Fibroblast of gingiva (primary cell): ENCODE measurements at places on chromosomes 3 and 15.

DNA sequence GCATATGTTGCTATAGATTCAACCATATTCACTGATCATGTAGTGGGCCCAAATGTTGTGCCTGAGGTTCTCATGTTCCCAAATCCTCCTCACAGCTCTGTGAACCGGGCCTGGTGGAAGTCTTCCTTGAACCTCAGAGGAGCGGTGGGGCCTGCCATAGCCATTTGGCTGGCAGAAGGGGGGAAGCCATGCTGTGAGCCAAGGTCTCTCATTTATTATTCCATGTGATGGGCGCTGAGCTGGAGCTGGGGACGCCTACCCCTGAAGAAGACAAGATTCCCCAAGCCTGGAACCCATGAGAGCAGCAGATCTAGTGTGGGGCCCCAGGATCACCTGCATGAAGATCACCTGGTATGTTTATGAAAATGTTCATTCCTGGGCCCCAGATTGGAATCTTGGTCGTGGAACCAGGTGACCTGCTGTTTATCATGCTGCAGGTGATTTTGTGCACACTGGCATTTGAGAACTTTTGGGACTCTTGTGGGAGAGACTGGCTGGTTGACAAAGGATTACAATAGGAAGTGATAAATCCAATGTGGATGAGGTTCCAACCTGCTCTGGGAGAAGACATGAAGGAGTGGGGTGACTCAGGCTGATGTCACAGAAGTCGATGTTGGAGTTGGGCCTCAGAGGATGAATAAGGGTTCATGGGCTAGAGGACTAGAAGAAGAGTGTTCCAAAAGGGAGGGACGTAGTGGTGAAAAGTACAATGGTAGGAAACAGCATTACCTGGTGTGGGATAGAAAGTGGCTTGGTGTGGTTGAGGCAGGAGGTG is 102.1 kb downstream of the ASB7 start:
- peak; percentile 24 for DNase-seq

GRCh38 chr3:187974871-187975271 is 179.1 kb upstream of the LPP start:
- DNase-seq, result no peak

DNA sequence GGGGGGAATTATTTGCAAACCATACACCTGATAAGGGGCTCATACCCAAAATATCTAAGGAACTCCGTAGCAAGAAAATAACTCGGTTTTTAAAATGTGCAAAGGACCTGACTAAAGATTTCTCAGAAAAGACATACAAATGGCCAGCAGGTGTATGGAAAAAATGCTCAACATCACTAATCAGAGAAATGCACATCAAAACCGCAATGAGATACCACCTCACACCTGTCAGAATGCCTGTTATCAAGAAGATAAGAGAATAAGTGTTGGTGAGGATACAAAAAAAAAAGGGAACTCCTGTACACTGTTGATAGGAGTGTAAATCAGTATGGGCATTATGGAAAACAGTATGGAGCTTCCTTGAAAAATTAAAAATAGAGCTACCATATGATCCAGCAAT is 89.4 kb downstream of the C3orf70 start:
- DNase-seq, result no peak

DNA sequence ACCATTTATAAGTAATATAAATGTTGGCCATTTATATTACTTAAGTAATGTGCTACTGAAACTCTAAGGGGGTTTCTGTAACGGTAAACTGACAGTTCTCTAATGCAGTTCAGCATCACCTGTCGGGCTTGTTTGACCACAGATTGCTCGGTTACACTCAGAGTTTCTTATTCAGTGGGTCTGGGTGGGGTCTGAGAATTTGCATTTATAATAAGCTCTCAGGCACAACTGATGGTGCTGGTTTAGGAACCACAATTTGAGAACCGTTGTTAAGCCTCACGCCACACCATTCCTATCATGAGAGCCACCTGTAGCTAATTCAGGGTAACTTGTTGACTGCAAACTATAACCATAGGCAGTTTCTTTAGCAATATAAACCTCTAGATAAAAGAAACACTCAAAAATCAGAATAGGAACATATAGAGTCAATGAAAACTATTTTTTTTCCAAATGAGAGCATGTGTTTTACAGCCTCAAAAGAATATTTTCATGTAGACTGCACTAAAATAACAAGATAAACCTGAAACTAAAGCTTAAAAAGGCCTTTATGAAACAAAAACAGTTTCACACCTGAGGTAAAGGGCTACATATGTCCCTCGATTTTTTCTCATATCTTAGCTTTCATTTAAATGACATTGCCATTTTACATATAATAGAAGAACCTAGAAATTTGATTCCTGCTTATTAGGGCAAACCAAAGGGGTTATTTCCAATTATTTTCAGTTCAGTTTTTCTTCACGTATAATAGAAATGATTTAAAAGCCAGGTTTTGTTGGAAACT is 604.8 kb downstream of the UNC13C start:
- no peak for DNase-seq

GRCh38 chr3:71361334-71361890 is 222.1 kb downstream of the FOXP1 start:
- DNase-seq, result no peak

- DNase-seq, result no peak
Measured at GRCh38 chr3:194549853-194550252, 63.1 kb upstream of the ATP13A3 start.

- no peak for DNase-seq
Measured at GRCh38 chr3:65548848-65549625, 489.7 kb downstream of the MAGI1 start.

DNA sequence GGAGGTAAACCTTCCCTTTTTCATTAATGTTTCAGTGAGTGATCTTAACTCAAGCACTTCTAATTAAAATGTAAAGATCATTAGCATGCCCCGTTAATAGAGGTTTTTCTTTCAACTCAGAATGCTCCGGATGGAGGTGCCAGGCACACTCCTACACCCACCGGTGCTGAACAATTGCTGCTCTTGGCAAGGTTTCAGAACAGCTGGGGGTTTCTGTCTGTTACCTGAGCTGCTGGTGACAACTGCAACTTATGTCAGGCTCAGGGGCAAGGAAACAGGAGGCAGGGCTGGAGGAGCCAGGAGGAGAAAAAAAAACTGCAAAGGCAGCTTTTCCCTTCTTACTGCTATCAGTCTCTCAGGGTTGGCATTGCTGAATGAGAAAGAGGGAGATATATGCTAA is 250.1 kb downstream of the DIPK2A start:
- DNase-seq, result no peak

DNA sequence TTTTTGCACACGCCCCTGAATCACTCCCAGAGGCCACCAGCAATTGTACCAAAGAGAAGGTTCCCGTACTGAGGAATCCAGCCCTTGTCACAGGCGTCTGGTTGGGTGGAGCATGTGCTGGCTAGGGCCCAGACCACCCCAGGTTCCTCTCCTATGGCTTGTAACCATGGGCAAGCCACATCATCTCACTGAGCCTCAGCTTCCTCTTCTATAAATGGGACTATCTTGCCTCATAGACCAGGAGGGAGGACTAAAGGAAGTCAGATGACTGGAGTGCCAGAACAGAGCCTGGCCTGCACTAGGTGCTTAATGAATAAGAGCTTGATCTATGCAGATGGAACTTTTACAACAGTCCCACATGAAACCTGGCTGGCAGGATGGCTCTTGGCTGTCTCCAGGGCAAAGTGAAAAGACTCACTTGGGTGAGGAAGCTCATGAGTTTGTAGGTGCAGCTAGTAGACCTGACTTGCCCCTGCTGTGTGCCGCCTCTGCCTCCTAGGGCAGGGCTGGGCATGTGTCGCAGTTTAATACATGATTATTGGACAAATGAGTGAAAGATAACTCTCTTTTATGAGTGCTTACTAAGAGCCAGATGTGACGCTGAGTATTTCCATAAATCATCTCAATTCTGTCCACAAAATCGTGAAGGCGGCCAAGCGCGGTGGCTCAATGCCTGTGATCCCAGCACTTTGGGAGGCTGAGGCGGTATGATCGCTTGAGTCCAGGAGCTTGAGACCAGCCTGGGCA is 29.3 kb downstream of the CTSH start:
- DNase-seq, result no peak

DNA sequence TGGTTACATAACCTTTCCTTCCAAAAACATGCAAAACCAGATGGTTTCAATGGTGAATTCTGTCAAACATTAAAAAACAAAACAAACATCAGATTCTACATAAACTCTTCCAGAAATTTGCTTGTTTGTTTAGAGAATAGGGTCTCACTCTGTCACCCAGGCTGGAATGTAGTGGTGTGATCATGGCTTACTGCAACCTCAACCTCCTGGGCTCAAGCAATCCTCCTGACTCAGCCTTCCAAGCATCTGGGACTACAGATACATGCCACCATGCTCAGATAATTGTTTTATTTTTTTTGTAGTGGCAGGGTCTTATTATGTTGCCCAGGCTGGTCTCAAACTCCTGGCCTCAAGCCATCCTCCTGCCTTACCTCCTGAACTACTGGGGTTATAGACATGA is 36.1 kb downstream of the FBXL2 start:
- peak; percentile 64 for DNase-seq

GRCh38 chr15:47473832-47474231 is 243.5 kb upstream of the SEMA6D start:
- DNase-seq, result peak; percentile 79

DNA sequence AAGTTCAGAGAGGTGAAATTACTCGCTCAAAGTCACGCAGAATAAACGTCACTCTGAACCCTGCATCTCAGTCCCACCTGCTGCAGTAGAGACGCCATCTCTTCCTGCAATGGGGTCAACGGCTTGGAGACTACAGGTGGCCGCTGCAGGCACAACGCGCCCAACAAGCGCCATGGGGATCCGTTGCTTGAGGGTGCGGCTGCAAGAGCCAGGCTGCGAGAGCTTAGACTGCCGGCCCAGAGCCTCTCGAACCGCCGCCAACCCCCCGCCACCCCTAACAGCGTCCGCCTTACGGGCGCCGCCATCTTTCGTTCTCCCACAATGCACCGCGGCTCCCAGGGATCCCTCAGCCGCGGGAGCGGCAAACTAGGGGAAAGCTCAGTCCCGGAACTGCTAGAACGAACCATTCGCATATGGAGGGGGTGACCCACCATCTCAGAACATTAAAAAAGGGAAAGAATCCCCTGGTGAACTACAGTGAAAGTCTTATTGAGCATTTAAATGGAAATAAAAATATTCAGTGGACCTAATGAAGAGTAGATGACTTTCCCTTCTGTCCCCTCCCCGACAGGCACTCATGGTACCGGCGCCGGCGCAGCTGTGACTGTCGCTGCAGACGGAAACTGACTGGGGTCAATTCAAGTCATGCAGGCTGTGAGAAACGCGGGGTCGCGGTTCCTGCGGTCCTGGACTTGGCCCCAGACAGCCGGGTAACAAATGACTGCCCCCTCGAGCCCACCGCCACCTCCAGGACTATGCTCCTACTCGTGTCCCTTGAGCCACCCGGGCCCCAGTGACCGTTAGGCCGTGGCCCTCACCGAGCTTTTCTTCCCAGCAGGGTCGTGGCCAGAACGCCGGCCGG is at the start of the genes MRPL46 and MRPS11:
Gene MRPL46 (minus strand): TSS at position 316 of the 862 bp plus-strand sequence. CDS start 11 bp downstream, at position 305.
Gene MRPS11 (plus strand): TSS at position 636 of the 862 bp plus-strand sequence. CDS start 10 bp downstream, at position 646.
- DNase-seq, result peak; percentile 81

DNA sequence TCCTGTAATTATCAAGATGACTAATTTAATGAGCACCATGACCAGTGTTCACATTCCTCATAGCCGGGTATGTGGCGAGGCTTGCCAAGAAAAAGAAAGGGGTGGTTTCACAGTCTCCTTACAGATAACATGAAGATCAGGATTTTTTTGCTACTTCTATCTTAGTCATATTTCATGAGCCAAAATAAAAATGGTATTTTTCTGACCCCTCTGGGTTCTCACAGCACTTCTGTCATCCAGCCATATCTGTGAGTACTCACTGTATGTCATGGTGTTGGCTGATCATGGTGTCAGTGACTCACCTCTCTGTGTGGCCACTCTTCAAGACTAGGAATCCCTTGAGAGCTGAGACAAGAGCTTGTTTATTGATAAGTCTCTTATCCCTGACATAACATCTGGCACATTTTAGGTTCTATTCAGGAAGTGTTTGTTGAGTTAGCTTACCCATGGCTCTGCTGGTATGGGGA is 130.5 kb upstream of the LMCD1 start:
- peak; percentile 5 for DNase-seq

DNA sequence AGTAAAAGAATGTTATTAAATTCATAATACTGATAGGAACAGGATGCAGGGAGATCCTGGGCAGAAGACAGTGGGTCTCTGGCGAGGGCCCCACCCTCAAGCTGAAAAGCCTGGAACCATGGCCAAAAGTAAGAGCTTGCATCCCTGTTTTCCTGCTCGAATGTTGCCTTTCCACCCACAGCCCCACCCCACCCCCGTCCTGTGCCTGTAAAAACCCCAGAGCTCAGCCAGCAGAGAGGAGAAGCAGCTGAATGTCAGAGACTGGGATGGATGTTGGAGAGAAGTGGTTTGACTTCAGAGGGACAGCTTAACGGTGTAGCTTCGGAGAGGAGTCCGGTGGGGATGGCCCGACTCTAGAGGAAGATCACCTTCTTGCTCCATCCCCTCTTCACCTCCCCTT is 207.9 kb downstream of the ROBO2 start:
- no peak for DNase-seq

- DNase-seq, result peak; percentile 29
Measured at GRCh38 chr3:195075199-195075940, 195.6 kb downstream of the XXYLT1 start.

DNA sequence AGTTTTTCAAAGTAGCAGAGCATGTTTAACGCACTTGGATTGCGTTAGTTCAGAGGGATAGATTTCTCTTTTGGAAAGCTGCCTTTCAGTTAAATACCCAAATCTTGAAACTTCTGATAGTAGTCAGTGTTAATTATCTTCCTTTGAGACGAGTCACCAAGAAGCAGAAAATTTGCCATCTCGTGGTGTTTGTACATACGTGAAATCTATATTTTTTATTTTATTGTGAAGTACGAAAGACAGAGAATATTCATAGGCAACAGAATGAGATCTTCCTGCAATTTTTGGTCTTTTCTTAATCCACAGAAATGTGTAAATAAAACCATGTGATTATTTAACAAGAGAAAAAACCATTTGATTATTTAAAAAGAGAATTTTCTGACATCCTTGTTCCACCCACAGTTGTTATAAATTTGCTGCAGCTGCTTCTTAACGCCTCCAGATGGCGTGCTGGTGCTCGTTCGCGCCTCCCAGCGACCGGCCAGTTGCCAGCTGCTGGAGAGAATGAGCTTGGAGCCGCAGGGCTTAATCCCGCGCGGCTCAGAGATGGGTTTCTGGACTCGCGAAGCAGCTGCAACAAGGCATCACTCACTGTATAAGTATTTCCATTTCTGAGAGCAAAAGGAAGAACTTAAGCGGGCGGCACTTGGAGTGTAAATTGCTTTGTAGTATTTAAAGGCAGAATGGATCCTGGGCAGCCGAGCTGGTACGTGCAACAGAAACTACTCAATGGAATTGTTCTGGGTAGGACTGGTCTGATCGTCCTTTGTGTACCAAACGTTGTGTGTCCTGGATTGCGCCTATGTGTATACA is 10.5 kb upstream of the SLITRK3 start:
- peak; percentile 84 for DNase-seq
